ENCODE measurements at places on chromosomes 2 and 18. TPM values are rescaled to one million over a fixed set of nuclear protein-coding genes. Genes with fewer than 3 reads are reported as not detected.

The SYT4 gene
- total RNA-seq = 1.9 TPM

The DUSP2 gene
- 1.9 TPM for total RNA-seq

The STAT1 gene
- total RNA-seq = 38.3 TPM

The EVA1A gene
- 0.94 TPM for total RNA-seq

The PRLH gene
- not detected for total RNA-seq

The MYOM1 gene
- 724 TPM for total RNA-seq

The PROC gene
- total RNA-seq = not detected

The ST8SIA5 gene
- 5.4 TPM for total RNA-seq

The CHRNG gene
- total RNA-seq = not detected

The MXD1 gene
- 5.0 TPM for total RNA-seq

The FKBP7 gene
- 8.8 TPM for total RNA-seq

The ABCG8 gene
- not detected for total RNA-seq

The SCN3A gene
- 0.84 TPM for total RNA-seq

The CYP1B1 gene
- 16.9 TPM for total RNA-seq

The SLC5A7 gene
- 0.07 TPM for total RNA-seq

The ANTXR1 gene
- 28.9 TPM for total RNA-seq

The ZSWIM2 gene
- total RNA-seq = not detected

The CXCR4 gene
- 3.6 TPM for total RNA-seq

The KRTCAP3 gene
- total RNA-seq = not detected

The LYPD6 gene
- total RNA-seq = 0.30 TPM

The ERFE gene
- not detected for total RNA-seq

The CBLN2 gene
- not detected for total RNA-seq

The FAM110C gene
- total RNA-seq = 5.2 TPM

The TUBB6 gene
- 82.0 TPM for total RNA-seq

The STAT4 gene
- 0.57 TPM for total RNA-seq

The SULT1C2 gene
- 0.55 TPM for total RNA-seq

The HADHB gene
- total RNA-seq = 1,919 TPM

The TIGD1 gene
- 1.7 TPM for total RNA-seq

The QPCT gene
- 0.77 TPM for total RNA-seq

The ATP6V1C2 gene
- total RNA-seq = 2.7 TPM

The TXNDC2 gene
- not detected for total RNA-seq

The GPR39 gene
- not detected for total RNA-seq

The RAX gene
- not detected for total RNA-seq

The TCF7L1 gene
- 7.1 TPM for total RNA-seq

The EPAS1 gene
- total RNA-seq = 212 TPM

The FOSL2 gene
- total RNA-seq = 45.7 TPM

The ADI1 gene
- 153 TPM for total RNA-seq

The BMPR2 gene
- 50.0 TPM for total RNA-seq

The VWA3B gene
- not detected for total RNA-seq

The PLGLB2 gene
- 1.7 TPM for total RNA-seq

The HADHA gene
- total RNA-seq = 800 TPM

The CPO gene
- 0.27 TPM for total RNA-seq

The GAREM2 gene
- total RNA-seq = 3.6 TPM

The ADAM23 gene
- total RNA-seq = 68.8 TPM

The CACNB4 gene
- 0.32 TPM for total RNA-seq

The SLC35G4 gene
- not detected for total RNA-seq

The VIT gene
- 13.3 TPM for total RNA-seq

The MRPS5 gene
- 88.2 TPM for total RNA-seq

The NEU4 gene
- total RNA-seq = 0.52 TPM

The SULT1C4 gene
- total RNA-seq = 3.2 TPM

All from left ventricle myocardium superior (tissue), 1 donor.